CD8-positive, alpha-beta T cell (primary cell): ENCODE measurements at places on chromosomes 6 and 20.
A peak's percentile ranks its signal among the peaks of the same experiment; 100 is the strongest.

GRCh38 chr6:56488281-56488680 lies 154.4 kb downstream of the DST start:
- no peak for DNase-seq

GRCh38 chr6:162644153-162644552 lies 83.4 kb downstream of the PRKN start:
- DNase-seq: no peak

DNA sequence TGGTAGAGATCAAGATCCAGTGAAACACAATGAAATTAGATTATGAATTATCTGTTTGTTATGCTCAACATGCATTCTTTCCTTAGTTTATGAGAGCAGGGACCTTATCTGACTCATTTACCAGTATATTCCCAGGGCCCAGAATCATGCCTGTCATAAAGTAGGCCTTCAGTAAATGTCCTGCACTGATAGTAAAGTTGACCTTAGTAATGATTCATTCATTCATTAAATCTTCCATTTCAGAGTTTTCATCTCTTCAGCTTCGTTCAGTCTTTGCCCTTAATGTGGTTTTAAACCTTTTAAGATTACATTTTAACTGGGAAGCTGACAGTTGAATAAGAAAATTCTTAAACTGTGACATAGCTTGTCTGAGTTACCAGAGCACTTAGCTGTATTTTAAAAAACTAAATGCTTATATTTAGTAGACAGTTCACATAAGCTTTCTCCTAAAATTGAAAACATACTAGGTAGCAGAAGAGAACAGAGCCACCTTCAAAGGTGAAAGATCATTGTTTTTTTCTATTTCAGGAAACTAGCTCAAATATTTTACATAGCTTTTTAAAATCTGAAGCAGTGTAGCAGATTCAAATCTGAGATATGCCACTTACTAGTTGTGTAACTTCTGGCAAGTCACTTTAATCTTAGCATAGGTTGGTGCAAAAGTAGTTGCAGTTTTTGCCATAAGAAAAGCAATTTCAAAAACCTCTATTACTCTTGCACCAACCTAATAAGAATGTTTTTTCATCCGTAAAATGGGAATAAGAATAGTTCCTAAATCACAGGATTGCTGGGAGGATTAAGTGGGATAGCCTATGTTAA lies 41.4 kb downstream of the MCM8 start:
- DNase-seq: no peak

- DNase-seq: peak; percentile 77
Observed at GRCh38 chr6:35452183-35453090, at the start of gene FANCE. TSS of gene FANCE (plus strand) at chr6:35452338. CDS start at chr6:35452546, 208 bp downstream.

DNA sequence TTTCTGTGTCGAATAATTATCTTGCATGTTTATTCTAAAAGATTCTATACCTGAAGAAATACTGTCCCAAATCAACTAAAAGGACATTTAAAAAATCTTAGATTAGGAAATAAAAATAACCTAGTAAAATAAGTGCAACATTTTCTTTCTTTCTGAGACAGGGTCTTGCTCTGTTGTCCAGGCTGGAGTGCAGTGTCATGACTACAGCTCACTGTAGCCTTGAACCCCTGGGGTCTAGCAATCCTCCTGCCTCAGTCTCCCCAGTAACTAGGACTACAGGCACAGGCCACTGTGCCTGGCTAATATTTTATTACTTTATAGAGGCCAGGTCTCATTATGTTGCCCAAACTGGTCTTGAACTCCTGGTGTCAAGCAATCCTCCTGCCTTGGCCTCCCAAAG lies 48.7 kb downstream of the RARS2 start:
- DNase-seq: no peak

- DNase-seq: no peak
Observed at GRCh38 chr6:158314737-158315136, 2.5 kb downstream of the TULP4 start.
